LHCN-M2 (cell line): ENCODE measurements at places on chromosomes 7 and 10. TPM values are rescaled to one million over a fixed set of nuclear protein-coding genes. Genes with fewer than 3 reads are reported as not detected.

DNA sequence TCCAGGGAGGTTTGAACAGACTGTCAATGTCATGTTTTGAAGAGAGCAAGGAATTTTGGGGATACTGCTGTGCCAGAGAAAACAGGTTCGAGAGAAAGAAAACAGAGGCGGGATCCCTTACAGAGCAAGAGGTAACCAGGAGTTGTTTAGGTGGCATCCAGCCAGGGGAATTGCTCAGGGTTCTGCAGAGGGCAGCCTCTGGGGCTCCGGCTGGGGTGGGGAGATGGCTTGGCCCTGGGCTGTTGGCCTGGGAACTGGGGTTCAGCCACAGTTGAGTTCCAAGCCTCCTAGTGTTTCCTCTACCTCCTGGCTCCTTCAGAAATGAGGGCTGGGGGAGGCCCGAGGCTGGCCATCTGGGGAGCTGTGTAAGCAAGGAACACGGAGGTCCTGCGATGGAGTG lies 68.0 kb downstream of the CAMK1D start:
- no peak for DNase-seq

The MYOF gene
- total RNA-seq: 164 and 242 TPM in 2 replicates

The NUTM2E gene
- total RNA-seq: 0.06 TPM in 1 of 2 replicates, not detected in the other

The DNAJC12 gene
- 6.9 and 9.4 TPM in 2 replicates for total RNA-seq

DNA sequence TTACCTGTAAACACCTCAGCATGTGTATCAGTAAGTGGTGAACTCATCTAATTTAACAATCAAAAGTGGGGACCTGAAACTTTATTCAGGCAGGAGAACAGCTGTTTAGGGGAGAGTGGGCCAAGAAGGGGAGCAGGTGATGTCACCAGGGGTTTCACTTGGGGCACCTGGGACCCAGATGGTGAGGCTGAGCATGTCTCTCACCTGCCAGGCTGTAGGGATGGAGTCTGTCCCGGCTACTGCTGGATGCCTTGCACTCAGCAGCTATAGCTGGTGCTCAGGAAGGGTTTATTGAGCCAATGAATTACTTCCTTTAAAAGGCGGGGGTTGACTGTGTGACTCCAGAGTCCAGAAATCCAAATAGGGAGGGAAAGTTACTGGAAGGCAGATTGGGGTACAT lies 23.0 kb downstream of the CDH23 start:
- DNase-seq: no peak

The CPN1 gene
- not detected in 2 replicates for total RNA-seq

GRCh38 chr10:60021361-60021760 lies 115.0 kb upstream of the CCDC6 start:
- no peak for DNase-seq

The STEAP1 gene
- 33.7 and 41.3 TPM in 2 replicates for total RNA-seq

The OR13A1 gene
- total RNA-seq: not detected in 2 replicates

DNA sequence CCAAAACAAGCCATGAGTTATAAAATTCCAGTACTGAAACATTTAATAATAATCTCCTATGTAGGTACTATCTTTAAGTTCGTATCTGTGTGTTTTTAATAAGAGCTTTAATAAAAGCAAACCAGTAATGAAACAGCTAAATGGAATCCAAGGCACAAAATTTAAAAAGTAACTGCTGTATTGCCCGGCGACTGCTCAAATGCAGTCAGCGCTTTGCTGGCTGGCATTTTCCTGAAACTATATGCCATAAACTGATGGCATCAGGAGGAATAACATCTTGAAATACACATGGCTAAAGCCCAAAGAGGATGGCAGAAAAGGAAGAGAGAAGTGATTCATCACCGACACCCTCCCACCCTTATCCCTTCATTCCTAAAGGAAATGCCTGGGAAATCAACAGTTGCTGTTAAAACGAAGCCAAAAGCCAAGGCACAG lies 133.1 kb downstream of the CUBN start:
- peak; percentile 71 for DNase-seq

GRCh38 chr10:49415846-49416245 lies 20.0 kb upstream of the DRGX start:
- DNase-seq: no peak

DNA sequence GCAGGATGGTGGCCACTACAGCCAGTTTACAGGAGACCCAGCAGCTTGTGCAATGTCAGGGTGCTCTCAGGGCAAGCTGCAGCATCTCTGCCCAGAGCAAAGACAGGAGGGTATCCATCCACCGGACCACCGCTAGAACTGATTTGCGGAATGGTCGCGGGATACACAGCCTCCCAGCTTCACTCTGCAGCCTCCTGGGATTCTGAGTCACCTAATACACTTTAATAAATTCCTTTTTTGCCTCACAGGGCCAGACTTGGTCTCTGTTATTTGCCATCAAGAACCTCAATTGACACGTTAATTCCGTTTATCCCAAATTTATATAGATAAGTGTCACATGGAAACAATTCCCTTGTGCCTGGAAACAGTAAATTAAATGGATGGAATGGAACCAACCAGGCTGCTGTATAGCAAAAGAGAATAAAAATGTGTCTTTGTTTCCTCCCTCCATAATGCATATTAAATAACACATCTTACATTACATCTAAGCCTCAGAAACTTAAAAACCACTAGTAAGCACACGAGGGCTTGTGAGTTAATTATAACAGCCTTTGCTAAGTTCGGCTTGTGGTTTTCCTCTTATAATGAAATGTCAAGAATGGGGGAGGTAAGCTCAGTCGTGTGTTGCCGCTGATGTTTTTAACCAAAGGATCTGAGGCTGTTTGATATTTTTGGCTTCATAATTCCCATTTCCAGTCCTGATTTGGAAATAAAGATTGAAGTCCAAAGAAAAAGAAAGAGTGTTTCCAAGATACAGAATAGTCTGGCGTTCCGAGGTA lies 52.1 kb downstream of the ADRB1 start:
- DNase-seq: no peak

GRCh38 chr10:132188331-132188730 lies 1.6 kb downstream of the DPYSL4 start:
- DNase-seq: no peak

The GTF2IRD1 gene
- 18.1 and 19.7 TPM in 2 replicates for total RNA-seq

The KIAA1549 gene
- total RNA-seq: 2.5 and 3.3 TPM in 2 replicates

The MRLN gene
- not detected in 2 replicates for total RNA-seq

DNA sequence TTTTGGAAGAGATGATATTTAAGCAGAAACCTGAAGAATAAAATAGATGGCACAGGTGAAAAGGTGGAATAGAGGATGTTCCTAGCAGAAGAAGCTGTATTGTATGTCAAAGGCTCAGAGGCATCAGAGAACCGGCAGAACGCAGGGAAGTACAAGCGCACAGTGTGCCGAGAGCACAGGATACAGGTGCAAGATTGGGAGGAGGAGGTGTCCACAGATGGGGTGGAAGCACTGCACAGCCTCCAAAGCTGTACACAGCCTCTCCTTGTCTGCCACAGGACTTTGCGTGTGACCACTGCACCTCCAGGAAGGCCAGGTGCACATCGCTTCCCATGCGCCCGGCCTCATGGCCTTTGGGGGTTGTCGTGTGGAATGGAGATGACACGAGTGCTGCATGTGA lies 23.3 kb upstream of the SEC61G start:
- DNase-seq: no peak

- peak; percentile 32 for DNase-seq
These were observed 88.2 kb upstream of the IMMP2L start for GRCh38 chr7:111650456-111650999.

DNA sequence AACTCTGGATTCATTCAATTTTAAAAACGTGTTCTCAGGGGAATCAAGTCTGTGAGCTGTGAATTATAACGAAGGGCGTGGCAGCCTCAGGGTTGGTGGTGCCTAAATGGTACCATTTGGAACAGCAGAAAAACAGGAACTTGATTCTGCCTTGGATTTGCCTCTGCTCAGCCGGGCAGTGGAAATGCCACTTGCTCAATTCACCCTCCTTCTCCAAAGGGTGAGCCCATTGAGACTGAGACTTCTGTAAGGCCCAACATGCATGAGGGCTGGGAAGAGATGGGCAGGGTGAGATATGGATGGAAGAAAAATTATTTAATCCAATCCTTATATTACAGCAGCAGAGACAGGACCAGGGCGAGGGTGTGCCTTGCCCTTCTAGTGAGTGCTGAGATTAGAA lies 107.1 kb upstream of the HABP2 start:
- no peak for DNase-seq

- DNase-seq: no peak
These were observed 253.2 kb upstream of the FZD8 start for GRCh38 chr10:35895331-35895730.

GRCh38 chr10:116164291-116164690 lies 108.7 kb downstream of the GFRA1 start:
- DNase-seq: no peak

The GDF2 gene
- not detected in 2 replicates for total RNA-seq

DNA sequence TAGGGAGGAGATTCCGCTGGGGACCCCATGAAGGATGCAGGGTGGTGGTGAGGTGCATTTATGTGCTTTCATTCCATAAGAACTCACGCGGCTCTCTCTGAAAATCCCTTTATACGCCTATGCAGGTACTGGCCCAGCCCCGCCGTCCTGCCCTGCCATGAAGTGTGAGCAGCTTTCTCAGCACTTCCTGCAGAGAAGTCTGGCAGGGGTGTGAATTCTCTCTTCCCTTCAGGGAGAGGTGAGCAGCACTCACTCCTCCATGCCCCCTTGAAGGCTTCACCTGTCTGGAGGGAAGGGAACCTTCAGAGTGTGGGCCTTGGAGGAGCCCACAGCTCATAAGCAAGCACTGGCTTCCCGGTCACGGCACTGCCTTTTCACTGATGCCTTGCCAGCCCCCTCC lies 34.0 kb downstream of the PPP2R2D start:
- no peak for DNase-seq

DNA sequence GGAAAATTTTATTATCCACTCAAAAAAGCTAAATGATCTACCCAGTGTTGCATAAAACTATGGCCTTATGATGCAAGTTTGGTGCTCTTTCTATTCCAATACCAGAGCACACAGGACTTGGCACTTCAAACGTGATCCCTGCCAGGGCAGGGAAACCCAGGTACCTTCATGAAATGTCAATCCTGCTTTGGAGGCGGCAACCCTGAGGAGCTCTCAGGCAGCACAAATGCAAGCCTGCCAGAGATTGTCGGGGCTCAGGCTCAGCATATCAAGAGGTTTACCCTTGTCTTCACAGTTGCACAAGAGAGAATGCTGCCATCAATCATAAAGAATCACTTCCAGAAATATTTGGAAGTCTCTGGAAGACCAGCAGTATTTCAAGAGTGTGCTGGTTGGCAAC lies 151.5 kb downstream of the GLI3 start:
- DNase-seq: no peak

- no peak for DNase-seq
These were observed 147.5 kb downstream of the WDR37 start for GRCh38 chr10:1203704-1204103.

DNA sequence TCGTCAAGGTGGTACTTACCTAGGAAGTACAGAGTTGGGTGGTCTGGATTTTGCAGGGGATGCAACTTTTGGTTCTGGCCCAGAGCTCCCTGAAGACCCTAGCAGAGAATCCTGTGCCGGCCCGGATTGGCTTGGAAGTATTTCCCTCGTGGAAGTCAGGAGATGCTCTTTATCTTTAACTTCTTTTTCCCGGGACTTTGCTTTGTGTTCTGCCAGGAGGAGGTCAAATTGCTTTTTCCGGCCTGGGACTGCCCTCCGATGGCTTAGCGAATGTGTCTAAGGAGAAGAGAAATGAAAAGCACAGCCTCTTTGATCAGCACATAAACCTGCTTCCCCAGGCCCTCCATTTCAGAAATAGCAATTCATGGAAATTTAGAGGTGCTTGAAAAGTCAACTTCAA lies 57.0 kb upstream of the EFCAB10 start:
- DNase-seq: no peak

- no peak for DNase-seq
These were observed 682.7 kb upstream of the FZD8 start for GRCh38 chr10:36324831-36325230.

GRCh38 chr10:64873088-64873487 lies 1351.9 kb downstream of the REEP3 start:
- no peak for DNase-seq

DNA sequence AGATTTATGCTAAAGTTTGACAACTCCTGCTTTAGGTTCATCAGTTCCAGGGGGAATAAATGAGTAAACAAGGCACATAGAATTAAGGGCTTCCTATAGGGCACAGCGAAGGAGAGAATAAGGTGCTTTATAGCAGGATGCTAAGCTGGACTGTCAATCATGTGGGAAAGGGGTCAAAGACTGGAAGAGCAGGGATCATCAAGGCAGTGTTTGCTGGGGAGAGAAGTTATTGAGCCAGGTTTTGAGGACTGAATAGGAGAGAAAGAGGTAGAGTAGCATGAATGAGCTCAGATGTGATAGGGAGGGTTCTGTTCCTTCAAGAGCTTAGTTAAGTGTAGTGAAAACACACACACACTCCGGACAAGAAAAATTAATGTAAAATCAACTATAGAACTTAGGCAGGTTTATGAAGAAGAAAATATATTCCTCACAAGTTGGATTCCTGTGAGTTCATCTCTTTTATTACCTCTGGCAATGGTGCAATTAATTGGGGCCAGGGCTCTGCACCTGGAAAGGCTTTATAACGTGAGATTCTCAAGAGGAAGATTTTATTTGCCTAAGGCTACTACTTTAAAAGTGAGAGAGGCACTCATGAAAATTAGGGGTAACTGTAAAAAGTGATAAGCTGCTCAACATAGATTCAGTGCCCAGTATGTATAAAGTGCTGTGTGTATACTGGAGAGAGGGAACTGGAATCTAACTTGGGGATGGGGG lies 222.4 kb downstream of the AUTS2 start:
- no peak for DNase-seq

- DNase-seq: no peak
These were observed 457.4 kb downstream of the TCERG1L start for GRCh38 chr10:130854151-130854550.

DNA sequence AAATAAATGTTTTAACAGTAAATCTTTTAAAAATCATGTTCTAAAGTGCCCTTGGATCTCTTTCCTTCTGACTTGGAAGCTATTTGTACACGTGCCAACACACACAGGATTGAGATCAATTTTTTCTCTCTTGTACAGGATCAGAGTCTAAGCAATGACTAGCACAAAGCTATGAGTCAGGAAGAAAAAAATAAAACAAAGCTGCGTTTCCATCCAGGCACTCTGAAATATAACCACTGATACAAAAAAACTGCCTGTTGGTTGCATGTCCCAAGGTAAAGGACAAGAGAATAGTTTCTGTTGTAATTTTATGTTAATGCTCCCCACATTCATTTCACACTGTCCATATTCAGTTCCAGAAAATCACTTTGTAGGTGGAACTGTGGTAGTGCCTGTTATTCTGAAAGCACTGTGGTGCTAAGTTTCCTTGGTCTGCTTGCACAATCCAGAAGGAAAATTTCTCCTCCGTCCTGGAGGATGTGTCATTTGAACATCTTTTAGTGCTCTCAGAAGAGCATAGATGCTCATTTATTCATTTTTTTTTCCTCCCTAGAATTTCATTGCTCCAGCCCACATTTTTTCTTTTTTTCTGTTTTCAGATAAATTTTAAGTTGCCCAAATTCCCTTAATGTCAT lies 113.4 kb downstream of the PLXDC2 start:
- DNase-seq: peak; percentile 75

- peak; percentile 10 for DNase-seq
These were observed 1.2 kb downstream of the BRAF start for GRCh38 chr7:140923358-140924006.
